Activated T-helper 2 cell treated with anti-CD3 and anti-CD28 coated beads, Interferon-gamma antibody, Interleukin-2, Interleukin-4, amounts not matched to agents 10 μg/mL and 5 μg/mL and 100 μg/mL, durations not matched to agents 14 hours and 24 hours and 36 hours (primary cell): ENCODE measurements at places on chromosomes 2 and 18. TPM values are rescaled to one million over a fixed set of nuclear protein-coding genes. Genes with fewer than 3 reads are reported as not detected.

- no peaks in the 10 kb centered on the region for H3K36me3 ChIP-seq
- peaks cover 3% of the 10 kb centered on the region for H3K4me1 ChIP-seq
- no peak overlapping the region for H3K4me3 ChIP-seq
- H3K27me3 ChIP-seq: peaks cover 21% of the 10 kb centered on the region
- H3K27ac ChIP-seq: no peak overlapping the region
- DNase-seq: no peak
These were observed 31.3 kb upstream of the BIN1 start for GRCh38 chr2:127138281-127138680.

DNA sequence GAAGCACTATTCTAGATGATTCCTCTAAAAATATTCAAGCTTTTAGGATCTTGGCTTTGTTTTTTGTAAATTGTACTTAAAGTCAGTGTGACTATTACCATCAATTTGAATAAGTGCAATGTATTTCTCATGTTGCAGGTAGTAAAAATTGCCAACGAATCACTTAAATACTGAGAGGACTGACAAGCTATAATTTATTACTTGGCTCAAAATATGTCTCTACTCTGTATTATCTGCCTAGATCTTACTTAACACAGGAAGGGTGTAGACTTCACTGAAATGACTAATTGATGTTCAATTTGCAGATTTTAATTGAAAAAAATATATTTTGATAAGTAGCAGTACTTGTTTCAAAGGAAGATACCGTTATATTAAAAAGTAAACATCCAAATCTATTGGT is 202.3 kb downstream of the SLC8A1 start:
- no peaks in the 10 kb centered on the region for H3K27me3 ChIP-seq

- no peaks in the 10 kb centered on the region for H3K27me3 ChIP-seq
- no peak overlapping the region for H3K27ac ChIP-seq
- H3K4me3 ChIP-seq: no peak overlapping the region
- DNase-seq: no peak
These were observed 98.2 kb downstream of the TPO start for GRCh38 chr2:1511455-1511854.

DNA sequence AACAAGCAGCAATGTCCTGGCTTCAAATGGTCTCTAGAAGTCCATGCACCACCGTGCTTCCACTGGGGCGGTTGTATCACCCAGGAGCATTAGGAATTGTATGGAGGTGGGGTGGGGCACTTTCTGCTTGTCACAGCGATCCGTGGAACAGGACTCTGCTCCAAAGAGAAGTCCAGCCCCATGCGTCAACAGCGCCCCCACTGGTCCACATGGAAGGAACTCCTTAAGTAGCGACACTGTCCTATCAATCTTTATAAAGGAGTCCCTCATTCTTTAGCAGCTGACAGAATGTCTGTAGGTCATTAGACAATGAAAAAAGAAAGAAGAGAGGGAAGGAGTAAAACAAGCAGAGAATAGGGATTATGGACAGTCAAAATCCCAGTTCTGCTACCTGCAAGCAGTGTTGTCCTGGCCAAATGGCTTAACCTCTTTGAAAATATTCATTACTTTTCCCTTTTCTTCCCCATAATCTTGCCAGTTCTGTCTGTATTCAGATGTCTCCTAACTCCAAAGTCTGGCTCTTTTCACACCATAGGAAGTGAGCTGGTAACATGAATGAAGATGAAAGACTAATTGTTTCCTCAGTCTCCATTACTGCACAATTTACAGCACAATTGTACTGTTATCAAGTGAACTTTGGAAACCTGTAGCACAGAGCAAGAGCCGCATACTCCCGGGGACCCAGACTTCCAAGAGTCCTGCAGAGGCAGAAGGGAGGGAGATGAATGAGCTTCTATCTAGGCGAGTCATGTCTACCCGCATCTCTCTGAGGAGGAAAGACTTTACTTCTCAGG is 9.9 kb downstream of the NFE2L2 start:
- no peaks in the 10 kb centered on the region for H3K27me3 ChIP-seq
- peak overlapping the region; percentile 55 for H3K27ac ChIP-seq
- DNase-seq: no peak
- peaks cover 80% of the 10 kb centered on the region for H3K36me3 ChIP-seq
- H3K4me1 ChIP-seq: peaks cover 77% of the 10 kb centered on the region

- H3K36me3 ChIP-seq: no peaks in the 10 kb centered on the region
- peaks cover 2% of the 10 kb centered on the region for H3K27me3 ChIP-seq
- H3K4me3 ChIP-seq: no peak overlapping the region
- DNase-seq: no peak
- H3K4me1 ChIP-seq: no peaks in the 10 kb centered on the region
These were observed 77.0 kb upstream of the ZNF532 start for GRCh38 chr18:58787536-58788149.

- H3K27me3 ChIP-seq: no peaks in the 10 kb centered on the region
- H3K36me3 ChIP-seq: no peaks in the 10 kb centered on the region
- no peak overlapping the region for H3K27ac ChIP-seq
- H3K4me3 ChIP-seq: no peak overlapping the region
These were observed 528.8 kb downstream of the CPS1 start for GRCh38 chr2:211085056-211085680.

DNA sequence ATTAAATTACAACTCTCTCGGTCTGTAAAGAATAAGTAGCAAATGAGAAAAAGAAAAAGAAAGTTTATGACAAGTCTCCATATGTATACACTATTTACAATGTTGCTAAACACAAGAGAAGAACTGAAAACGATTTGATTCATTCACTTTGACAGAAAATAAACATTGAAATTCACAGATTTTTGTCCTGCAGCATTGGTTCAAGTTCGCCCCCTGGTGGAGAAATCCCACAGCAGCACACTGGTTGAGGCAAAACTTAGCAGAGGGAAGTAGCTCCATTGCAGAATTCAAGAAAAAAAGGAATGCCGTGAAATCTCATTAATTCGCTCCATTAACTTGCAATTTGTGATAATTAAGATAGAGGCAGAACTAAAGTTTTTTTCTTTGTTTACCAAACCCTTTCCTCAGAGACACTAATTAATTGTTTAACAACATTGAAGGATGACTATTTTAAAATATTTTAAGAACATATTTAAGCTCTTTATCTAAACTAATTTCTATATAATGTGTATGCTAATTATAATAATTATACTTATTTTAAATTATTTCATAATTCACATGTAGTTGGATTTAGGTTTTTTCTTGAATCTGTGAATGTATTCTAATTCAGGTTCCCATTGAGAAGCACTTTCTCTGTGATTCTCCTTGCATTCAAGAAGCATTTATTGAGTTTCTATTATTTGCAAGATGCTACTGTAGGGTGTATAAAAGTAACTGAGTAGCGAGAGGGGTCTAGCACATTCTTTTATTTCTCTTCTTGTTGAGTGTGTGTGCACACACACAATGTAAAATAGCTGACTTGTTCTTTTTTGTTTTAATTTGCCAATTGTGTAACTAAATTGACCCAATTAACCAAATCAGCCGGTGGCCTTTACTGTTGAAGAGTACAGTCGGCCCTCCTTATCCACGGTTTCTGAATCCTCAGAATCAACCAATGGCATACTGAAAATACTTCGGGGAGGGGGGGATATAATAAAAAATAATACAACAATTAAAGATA is 74.1 kb downstream of the COL4A3 start:
- DNase-seq: peak; percentile 14
- no peak overlapping the region for H3K27ac ChIP-seq
- no peak overlapping the region for H3K4me3 ChIP-seq

DNA sequence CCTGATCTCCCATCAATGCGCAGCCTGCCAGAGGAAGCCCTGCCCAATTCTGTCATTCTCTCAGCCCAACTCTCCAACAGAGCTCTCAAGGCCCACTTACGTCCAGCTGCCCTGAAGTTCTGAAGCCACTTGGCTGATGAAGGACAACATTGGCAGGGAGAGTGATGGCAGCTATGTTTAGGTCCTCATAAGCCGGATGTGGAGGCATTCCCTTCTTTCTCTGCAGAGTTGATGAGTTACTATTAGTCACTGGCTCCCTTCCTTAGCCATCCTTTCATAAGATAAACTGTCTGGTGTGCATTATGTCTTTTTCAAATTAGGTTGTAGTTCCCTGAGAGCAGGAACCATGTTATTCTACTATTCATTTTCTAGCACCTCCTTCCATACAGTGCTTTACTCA is 22.5 kb upstream of the TACR1 start:
- no peak for DNase-seq
- no peak overlapping the region for H3K4me3 ChIP-seq
- no peaks in the 10 kb centered on the region for H3K36me3 ChIP-seq
- no peaks in the 10 kb centered on the region for H3K27me3 ChIP-seq

GRCh38 chr18:3104190-3105054 is 91.5 kb upstream of the LPIN2 start:
- no peaks in the 10 kb centered on the region for H3K36me3 ChIP-seq
- no peak overlapping the region for H3K4me3 ChIP-seq
- H3K27ac ChIP-seq: no peak overlapping the region
- no peak for DNase-seq
- H3K27me3 ChIP-seq: peaks cover 3% of the 10 kb centered on the region
- no peaks in the 10 kb centered on the region for H3K4me1 ChIP-seq

Gene COL6A3
- 7.9 and 9.2 TPM in 2 replicates for total RNA-seq

Gene ACP1
- total RNA-seq: 168 and 177 TPM in 2 replicates
